ENCODE measurements at places on chromosomes 13 and 19.

DNA sequence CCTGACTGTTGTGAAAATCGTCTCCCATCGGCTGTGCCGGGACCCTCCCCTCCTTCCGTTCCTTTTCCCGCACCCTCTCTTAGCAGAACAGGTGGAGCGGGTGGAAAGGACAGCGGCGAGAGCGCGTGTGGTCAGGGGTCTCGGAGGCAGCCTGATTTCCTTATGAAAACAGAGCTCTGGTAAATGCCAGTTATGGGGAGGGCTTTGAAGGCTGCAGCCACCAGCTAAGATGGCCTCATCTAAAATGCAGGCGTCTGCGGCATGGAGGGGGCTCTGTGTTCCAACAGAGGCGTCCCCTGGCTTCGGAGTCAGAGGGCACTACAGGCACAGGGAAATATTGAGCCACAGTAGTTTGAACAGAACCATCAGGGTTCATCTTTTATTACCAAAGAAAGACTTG lies 93.8 kb upstream of the SOX1 start:
- DNase-seq = no peak

- peak; percentile 67 for DNase-seq
Measured at GRCh38 chr19:927351-927779, 1.5 kb downstream of the ARID3A start.

DNA sequence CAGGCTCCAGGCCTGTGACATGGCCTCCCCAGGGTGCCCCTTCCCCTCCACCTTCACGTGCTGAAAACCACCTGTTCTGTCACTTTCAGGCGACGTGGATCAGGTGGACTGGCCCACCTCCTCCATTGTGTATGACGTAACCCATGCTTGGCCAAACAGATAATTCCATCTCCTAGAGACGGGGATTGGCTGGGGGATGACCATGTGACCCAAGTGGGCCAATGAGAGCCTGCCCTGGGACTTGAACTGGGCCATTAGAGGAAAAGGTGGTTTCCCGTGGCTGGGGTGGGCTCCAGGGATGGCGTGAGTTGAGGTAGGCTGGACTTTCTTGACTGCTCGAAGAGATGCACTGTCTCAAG lies 3.6 kb upstream of the ADAMTSL5 start:
- DNase-seq = peak; percentile 28

DNA sequence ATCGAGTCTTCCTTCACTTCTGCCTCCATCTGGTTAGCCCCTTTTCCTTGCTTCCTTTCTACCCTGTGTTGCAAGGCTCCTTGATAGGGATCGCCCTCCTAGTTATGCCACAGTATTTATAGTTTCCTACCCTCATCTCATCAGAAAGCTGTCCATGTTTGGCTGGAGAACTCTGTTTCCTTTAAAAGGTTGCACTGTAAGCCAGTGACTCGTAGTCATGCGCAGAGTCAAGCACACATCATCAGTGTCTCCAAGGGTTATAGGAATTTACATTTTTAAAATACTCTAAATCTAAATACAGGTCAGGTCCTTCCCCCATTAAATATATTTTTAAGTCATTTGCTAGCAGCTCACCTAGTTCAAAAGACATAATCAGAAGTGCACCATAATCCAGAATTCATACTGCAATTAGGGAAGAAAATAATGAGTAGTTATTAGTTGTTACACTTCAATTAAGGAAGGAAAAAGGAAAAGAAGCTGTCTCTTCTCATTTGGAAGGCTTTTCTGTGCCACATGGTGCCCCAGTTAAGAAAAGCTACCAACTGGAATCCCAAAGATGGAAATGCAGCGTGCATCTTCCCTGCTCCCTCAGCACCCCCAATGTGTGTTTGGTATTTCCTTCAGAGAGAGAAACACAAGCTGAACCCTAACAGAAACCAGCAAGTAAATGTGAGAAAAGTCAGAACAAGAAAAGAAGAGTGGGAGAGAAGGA lies 81.0 kb downstream of the GPR12 start:
- no peak for DNase-seq

- no peak for DNase-seq
Measured at GRCh38 chr19:8457827-8458226, 13.1 kb downstream of the HNRNPM start.

All from mesendoderm (in vitro differentiated cells).